ENCODE measurements at places on chromosomes 6 and 20.

DNA sequence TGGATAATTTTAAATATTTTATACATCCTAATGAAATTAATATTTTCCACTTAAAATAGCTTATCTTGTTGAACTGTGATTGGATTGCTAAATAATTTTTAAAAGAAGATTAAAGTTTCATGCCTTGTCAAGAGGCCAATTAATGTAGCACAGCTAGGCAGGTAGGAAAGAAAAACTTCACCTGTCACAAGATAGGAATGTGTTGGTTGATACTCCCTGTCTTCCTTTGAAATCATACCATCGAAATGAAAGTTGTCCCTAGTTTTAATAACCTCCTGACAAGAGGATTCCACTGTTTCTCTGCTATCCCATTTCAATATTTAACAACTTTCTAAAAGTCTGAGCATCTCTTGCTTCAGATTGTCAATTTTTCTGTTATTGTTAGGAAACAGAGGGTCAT is 80.8 kb downstream of the BMP6 start:
- no peak for DNase-seq

DNA sequence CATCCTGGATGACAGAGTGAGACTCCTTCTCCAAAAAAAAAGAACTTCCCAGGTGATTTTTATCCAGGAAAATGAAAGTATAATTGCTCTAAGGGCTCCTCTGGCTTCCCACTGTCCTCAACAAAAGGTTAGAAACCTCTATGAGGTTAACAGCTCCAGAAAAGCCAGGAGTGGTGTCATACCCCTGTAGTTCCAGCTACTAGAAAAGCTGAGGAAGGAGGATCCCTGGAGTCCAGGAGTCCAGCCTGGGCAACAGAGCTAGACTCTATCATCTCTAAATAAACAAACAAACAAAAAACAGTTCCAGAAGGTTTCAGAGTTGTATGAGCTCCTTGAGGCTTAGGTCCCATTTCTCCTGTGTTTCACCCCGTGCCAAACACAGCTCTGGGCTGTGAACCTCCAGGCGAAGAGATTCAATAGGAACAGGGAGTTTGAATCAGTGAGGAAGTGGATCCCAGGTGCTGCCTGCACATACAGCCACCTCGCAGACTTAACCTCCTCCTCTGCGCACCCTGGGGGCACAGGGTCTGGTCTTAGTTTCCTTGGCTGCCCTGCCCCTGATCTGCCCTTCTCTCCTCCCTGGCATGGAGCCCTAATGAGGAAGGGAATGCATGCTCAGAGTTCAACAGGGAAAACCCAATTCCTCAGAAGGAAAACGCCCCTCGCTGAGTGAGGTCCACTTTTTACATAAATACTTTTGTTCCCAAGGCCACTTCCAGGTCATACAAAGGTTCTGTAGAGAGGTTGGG is 31.0 kb downstream of the ZC3H12D start:
- DNase-seq: no peak

DNA sequence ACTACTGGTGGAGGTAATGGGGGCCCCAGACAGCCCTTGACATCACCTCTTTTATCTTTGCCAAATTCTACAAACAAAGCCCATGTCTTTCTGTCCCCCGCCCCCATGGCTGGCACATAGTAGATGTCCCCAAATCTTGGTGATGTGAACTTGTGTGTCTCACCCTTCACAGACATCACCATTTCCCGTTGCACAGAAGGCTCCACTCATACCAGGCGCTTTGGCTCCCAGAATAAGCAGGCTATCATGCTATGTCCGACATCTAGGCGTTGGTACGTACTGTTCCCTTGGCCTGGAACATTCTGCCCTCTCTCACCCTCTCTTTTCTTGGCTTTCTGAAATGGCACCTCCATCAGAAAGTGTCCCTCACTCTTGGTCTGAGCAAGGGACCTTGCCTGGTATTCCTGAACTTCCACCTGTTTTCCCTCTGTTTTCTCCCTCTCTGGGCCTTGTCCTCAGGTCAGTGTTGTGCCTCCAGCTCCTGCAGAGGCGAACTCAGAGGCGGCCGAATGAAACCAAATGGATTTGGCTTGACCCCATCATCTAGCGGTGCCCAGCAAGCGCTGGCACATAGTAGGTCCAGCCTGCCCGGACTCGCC is 968 bp upstream of the CCN5 start:
- DNase-seq: no peak

- no peak for DNase-seq
Observed at GRCh38 chr6:18748314-18748713, 361.2 kb downstream of the RNF144B start.

DNA sequence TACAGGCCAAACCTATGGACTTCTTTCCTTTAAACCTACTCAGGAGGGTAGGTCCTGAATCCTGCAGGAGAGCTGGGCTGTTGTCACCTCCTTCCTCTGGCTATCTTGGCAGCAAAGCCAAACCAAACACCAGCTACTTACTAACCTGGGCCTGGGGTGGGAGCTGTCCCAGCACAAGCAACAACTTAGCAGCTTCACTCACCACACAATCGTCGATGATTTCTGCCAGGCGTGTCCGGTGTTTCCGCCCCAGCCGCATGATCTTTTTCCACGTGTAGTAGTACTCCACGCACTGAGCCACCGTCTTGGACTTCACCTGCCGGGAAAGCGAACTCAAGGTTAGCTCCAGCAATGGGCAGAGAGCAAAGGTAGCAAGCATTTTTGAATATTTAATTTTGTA is 25.4 kb upstream of the MRPS10 start:
- no peak for DNase-seq

DNA sequence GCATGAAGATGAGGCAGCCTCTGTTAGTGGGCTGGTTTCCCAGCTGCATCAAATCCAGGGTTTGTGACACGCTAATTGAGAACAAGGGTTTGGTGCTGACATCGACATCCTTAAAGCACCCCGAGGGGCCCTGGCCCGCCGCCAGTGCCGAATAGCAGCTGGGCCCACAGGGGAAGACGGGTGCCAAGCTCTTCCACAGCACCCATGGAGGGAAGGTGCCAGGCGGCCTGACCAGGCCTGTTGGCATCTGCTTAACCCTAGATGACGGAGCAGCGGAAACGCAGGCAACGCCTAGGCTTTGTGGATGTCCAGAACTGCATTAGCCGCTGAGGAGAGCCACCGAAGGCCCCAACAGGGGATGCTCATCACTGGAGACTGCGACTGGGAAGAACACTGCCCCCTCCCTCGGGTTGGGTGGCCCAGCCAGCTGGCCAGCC is 16.0 kb downstream of the UQCC2 start:
- DNase-seq: no peak

DNA sequence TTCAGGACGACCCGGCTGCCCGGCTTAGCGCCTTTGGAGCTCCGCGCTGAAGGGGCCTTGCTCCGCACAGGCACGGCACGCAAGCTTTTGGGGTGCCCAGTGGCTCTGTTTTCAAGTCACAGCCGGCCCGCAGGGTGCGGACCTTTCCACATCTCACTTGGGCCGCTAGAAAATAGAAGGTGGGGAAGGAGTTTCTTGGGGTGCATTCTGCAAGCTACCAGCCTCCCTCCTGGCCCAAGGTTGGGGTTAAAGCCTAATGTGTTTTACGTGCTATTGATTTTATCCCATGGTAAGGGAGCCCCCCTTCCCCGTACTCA is 561 bp downstream of the KAT14 start:
- DNase-seq: no peak

DNA sequence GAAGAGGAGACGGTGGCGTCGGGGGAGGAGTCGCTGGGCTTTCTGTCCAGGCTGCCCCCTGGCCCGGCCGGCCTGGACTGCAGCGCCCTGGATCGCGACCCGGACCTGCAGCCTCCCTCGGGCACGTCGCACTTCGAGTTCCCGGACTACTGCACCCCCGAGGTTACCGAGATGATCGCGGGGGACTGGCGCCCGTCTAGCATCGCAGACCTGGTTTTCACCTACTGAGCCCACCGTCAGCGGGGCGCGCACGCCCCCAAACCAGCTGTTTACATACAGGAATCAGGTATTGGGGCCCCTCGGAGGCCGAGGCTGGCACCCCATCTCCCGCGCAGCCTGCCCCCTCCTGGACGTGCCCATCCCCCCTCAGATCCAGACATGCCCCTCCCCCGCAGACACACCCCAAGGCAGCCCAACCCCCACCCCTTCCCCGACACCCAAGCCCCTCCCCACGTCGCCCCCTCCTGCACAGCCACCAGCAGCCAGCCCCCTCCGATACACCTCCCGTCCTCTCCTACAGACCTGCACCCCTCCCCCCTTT is 1.4 kb downstream of the SOX12 start:
- DNase-seq: no peak

DNA sequence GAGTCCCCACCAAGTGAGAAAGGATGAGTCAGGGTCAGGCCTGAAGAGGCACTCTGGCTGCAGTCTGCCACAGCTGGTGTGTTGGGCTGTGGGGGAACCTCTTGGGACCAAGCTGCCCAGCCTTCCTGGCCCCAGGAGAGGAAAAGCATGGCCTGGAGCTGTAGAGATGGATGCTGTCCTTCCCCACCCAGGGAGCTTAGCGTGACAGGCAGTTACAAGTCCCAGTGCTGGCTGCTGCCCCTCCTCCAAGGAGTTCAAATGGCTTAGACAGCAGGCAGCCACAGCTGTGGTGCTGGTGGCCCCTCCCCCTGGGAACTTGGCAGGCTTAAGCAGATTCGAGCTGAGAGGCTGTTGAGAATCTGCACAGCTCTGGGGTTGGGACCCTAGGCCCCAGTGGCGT is 253.2 kb downstream of the PLCB1 start:
- DNase-seq: no peak

GRCh38 chr20:4809707-4810106 is 88.0 kb downstream of the PRND start:
- DNase-seq: no peak

DNA sequence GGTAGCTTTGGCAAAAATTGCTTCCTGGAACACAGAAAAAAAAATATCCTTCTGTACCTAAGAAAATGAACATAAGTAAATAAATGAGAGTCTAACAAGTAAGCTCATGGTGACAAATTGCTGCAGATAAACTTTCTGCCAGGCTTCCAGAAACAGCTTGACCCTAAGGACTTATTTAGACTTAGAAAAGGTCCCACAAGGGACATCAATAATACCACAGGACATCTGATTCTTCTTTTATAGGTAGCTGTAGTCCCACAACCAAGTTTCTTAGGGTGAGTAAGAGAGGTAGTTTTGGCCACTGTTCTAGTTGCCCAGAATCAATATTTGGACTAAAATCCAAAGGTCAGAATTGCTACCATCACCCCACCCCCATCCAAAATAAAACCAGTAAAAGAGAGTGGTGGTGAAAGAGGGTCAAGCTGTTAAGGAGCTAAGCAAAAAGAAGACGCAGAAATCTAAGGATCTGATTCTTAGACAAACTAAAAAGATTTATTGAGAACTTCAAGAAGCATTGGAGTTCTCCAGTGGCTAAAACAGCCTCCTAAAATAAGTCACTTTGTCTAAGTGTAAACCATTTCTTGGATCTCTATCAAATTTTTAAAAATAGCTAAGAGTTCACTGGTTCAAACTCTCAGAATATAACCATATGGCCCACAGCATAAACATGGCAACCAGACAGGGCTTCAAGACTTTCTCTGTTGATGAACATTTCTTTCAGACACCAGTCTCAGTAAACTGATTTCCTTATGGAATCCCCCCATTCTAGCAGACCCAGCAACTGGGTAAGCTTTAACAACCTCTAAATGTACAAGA is 180.6 kb downstream of the PTPRK start:
- DNase-seq: no peak

DNA sequence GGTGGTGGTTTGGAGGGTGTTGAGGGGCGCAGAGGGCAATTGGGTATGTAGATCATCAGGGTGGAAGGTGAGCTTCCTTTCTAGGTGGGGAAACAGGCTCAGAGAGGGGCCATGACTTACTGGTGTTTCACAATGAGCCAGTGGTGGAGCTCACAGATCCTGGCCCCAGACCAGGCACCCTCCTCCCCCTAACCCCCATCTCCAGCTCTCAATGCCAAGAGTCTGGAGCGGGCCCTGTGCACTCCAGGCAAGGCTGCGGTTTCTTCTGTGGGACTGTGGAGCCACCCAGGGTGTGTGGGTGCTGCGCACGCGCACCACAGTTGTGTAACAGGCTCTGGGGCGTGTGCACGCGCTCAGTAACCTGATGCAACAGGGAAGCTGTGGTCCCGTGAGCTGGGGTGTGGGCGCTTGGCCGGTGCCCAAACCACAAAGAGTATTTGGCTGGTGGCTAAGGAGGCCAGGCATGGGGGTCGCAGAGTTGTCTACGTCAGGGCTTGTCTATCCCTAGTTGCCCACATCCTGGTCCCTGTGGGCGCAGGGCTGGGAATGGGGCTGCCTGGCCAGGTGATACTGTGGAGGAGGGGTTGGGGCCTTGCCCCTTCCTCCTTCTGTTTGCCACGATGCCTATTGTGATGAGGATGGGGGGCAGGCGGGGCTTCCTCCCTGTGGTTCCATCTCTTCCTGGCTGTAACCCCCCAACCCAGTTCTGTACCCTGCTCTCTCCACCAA is 37.5 kb upstream of the MRPS18A start:
- peak; percentile 93 for DNase-seq

- DNase-seq: peak; percentile 81
Observed at GRCh38 chr6:85464260-85464644, 14.4 kb downstream of the NT5E start.

DNA sequence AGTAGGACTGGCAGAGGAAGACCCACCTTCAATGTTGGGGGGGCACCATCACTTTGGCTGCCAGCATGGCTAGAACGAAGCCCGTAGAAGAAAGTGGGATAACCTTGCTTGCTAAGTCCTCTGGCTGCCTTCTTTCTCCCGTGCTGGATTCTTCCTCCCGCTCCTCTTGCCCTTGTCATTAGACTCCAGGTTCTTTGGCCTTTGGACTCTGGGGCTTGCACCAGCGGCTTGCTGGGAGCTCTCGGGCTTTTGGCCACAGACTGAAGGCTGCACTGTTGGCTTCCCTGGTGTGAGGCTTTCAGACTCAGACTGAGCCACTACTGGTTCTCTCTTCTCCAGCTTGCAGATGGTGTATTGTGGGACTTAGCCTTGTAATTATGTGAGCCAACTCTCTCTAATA is 28.2 kb downstream of the GSTA2 start:
- no peak for DNase-seq

- DNase-seq: no peak
Observed at GRCh38 chr6:14476793-14477531, 359.4 kb downstream of the CD83 start.

DNA sequence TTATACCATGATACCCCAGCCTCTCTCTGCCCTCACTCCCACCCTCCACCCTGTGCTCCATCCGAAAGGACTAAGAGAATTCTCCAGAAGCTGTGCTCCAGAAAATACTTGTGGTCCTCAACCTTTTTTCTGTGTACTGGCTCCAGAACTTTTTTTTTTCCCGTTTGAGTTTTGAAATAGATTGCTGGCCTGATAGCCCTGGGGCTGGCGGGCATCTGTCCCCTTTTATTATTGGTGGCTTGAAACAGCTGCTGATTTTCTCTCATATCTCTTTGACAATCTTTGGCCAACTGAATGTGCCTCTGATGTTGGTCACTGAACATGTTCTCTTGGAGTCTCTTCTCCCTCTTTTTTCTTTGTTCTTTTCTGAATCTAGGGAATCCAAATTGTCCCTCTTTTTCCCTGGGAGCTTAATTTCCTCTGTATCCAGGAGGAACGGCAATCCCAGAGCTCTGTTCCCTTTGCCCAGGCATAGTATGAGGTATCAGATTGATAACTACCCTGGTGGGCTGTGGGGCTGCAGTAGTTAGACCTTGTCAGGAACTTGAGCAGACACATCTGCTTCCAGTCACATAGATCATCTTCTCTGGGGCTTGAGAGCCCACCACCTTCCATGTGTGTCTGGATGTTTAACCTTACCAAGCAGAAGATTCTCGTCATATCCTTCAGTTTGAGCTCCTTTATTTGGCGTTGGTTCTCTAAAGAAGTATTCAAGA is 1.6 kb downstream of the PPARD start:
- DNase-seq: no peak

GRCh38 chr6:112288475-112288874 is 34.1 kb upstream of the LAMA4 start:
- no peak for DNase-seq

GRCh38 chr6:149725785-149726184 is 7.9 kb upstream of the LATS1 start:
- no peak for DNase-seq
